Activated CD4-positive, alpha-beta T cell treated with anti-CD3 and anti-CD28 coated beads for 4 hours (primary cell): ENCODE measurements at places on chromosomes 1 and 21.

GRCh38 chr1:234696148-234696576, 86.2 kb upstream of the IRF2BP2 start:
- DNase-seq, result no peak

DNA sequence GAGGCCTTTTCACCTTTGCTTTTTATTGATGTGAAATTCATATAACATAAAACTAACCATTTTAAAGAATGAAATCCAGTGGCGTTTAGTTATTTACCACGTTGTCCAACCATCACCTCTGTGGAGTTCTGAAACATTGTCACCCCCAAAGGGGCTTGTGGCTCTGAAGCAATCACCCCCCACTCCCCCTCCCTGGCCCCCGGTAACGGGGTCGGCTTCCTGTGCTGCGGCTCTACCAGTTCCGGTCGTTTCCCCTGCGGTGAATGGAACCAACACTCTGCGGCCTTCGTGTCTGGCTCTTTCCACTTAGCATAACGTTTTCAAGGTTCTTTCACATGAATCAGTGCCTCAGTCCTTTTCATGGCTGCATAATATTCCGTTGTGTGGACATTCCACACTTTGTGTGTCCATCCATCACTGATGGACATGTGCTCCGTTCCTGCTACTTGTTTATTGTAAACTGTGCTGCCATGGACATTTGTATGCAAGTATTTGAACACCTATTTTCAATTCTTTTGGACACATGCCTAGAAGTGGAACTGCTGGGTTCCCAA, 1.8 kb upstream of the ISG15 start:
- no peak for DNase-seq

GRCh38 chr1:41468122-41468762, 16.2 kb downstream of the EDN2 start:
- no peak for DNase-seq

GRCh38 chr1:175417316-175417715, 224.7 kb upstream of the KIAA0040 start:
- no peak for DNase-seq

- DNase-seq, result no peak
Observed at GRCh38 chr1:227225715-227226346, 92.5 kb downstream of the CDC42BPA start.

DNA sequence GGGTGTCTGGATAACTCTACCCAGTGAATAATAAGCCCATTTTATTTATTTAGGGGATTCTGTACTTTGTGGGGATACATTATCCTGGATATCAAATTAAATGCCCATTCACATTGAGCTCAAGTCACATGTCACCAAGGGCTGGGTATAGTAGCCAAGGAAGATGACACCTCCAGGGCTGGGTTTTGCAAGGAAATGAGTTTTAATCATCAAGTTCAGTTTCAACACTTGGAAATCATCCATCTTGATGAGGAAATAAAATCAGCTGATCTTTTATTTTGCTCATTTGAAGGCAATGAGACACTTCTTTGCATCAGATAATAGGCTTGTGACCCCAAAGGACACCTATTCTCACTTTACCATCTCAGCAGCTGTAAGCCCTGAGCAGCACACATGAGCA, 80.0 kb upstream of the TNR start:
- no peak for DNase-seq

DNA sequence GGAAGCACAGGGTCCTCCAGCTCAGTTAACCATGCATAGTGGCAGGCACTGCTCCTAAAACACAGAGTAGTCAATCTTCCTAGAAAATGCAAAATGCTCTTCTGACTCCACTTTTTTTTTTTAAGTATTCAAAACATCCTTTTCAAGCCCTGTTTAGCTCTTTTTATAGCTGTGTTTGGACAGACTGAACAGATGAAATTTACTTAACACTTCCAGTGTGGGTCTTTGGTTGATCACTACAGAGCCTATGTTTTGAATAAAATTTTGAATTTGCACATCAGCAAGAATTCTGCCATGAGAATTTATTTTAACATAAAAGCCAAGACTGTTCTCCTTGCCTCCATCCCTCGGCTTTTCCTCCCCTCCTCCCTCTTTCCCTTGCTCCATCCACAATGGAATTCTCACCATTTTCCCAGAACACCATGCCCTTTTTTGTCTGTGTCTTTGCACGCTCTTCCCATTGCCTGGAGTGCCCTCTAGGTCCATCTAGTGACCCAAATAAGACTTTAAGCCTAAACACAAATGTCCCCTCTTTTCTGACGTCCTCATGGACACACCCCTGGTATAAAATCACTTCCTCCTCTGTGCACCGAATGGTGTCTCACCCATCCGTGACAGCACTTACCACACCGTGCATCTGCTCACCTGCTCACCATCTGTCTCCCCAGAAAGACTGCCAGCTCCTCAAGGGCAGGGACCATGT, 24.0 kb upstream of the CPT2 start:
- DNase-seq, result no peak

DNA sequence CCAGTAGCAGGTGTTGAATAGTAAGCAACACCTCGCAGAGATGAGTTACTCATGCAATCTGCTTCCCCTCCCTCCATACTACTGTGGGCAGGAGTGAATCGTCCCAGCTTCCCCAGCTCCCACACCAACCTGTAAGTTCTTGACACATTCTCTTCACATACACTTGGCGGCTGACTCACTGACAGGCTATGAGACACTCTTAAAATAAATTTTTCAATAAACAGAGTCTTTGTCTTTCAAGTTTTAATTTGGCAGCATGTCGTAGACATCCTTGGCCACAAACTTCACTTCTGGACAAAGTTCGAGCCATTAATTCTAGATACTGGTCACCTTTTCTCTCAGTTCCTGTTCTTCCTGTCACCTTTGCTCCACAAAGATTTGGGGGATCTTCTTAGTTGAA, 290.7 kb downstream of the TM2D1 start:
- no peak for DNase-seq

DNA sequence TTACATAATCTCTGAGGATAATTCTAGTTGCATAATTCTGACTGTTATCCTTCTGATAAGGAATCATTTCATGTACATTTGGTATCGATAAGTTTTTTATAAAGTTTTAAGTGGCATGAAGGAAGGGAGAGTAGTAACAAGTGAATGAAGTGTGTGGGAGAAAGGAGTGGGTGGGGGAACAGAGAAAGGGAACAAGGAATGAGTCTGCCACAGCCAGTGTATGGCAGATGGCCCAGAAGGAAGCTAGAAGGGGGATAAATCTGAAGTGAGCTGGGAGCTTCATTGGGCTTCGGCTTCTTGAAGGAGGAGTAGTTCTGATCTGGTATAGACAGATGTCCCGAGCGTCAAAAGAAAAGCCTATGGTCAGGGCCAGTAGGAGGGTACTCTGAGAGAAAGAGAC, 18.6 kb downstream of the ZBTB40 start:
- DNase-seq, result no peak

DNA sequence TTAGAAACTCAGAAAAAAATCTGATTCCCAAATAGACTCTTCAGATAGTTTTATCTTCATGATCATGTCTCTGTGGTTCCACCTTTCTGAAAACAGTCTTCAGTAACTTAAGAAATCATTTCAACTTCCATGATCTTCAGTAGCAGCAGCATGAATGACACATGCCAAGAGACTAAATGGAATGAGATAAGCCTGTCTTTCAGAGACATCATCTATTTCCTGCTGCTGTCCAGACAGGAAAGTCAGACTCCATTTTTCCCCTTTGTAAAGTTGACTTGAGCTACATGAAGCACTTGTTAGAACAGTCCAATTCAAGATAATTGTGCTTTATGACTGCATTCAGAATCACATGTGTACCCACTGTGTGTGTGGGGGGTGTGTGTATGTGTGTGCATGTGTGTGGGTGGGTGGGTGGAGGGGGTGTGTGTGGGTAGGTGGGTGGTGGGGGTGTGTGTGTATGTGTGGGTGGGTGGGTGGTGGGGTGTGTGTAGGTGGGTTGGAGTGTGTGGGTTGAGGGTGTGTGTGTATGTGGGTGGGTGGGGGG, 58.8 kb downstream of the CLIC4 start:
- peak; percentile 26 for DNase-seq

DNA sequence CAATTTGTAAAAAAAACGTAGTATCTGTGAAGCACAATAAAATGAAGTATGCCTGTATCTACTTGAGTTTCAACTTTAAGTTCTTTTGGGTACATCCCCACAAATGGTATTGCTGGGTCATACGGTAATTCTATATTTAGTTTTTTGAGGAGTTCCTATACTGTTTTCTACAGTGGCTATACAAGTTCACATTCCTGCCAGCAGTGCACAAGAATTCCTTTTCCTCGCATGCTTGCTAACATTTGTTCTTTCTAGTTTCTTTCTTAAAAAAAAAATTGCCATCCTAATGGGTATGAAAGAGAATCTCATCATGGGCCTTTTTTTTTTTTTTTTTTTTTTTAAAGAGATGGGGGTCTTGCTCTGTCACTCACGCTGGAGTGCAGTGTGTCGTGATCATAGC, 41.9 kb downstream of the UCK2 start:
- no peak for DNase-seq

DNA sequence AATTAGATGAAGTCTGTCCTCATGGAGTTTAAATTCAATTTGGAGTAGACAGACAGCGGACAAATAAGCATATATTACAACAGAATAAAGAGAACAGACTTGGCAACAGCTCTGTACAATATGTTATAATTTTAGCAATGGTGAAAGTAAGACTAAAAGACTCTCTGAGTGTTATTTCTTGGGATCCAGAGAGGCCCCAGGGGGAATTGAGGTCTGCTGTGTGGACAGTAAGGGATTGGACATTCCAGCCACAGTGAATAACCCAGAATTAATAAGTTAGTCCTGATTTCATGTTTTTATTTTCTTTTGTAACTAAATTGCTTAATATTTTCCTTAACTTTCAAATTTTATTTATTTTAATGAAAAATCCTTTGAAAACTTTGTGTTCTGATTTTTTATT, 101.7 kb downstream of the PATJ start:
- no peak for DNase-seq
